ENCODE measurements at places on chromosomes 4 and X.

- no peak for DNase-seq
Observed at GRCh38 chrX:103552236-103552635, 32.9 kb upstream of the RAB40A start.

DNA sequence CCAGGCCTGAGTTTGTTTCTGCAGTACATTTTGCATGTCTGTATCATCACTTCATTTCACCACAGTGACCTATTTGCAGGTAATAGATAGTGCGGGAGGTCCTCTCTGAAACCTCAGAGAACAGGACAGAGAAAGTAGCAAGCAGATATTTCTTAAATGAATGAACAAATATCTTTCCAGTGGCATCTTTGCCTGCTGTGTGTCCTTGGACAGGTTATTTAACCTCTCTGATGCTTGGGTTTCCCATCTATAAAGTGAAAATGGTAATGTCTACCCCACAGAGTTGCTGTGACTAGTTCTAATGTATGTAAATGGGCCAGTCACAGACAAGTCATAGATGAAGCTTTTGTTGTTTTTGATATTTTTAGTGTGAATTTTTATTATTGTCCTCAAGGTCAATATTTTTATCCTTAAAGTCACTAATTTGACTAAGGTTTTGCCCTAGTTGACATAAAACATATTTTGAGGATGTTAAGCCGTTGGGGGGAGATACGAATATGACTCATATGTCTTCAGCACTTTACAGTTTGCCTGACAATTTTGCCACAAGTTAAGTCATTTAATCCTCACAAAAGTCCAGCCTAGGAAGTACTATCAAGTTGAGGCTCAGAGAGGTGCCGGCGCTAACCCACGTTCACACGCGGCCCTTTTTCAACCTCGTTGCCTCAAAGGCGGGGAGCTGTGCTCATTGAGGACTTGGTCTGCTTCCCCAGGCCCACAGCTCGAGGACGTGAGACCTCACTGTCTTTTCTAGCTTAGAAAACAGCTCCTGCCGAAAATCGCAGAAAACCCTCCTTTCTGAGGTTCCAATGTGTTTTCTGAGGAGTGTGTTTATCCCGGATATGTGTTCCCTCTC lies 126.7 kb upstream of the STX18 start:
- no peak for DNase-seq

GRCh38 chr4:8156617-8157016 lies 2.0 kb downstream of the ABLIM2 start:
- no peak for DNase-seq

GRCh38 chr4:114466299-114466698 lies 132.3 kb upstream of the UGT8 start:
- DNase-seq = no peak

DNA sequence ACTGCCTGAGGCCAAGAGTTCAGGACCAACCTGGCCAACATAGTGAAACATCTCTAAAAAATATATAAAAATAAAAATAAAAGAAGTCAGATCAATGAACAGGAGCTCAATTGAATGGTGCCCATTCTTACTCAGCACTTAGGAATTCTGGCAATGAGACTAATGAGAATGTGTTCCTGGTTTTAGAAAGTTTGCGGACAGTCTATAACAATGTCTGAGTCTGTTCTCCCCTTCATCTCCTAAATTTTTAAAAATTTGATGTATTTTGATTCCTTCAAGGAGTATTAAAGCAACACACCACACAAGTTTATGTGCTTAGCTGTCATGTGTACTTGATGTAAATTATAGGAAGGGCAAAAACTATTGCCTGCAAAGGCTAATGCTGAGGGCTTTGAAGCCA lies 30.6 kb upstream of the KCNIP4 start:
- no peak for DNase-seq

DNA sequence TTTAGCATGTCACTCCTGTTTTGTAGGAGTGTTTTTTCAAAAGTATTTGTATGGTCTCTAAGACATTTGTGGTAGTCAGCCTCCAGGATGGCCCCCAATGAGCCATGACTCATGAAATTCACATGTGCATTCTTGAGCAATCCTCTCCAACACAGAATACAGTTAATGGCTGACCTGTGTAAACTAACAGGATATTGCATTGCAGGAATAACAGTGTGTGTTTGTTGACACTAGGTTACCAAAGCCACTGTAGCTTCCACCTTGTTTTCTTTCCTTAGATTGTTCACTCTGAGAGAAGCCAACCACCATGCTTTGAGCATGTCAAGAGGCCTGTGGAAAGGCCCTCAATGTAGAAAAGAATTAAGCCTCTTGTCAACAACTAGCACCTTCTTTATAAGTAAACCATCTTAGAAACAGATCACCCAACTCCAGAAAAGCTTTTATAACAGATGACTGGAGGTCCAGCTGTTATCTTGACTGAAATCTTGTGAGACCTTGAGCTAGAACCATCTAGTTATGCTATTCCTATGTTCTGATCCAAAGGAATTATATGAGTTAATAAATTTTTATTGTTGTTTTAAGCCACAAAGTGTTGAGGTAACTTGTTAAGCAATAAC lies 28.5 kb downstream of the TBCK start:
- DNase-seq = no peak

GRCh38 chr4:1777822-1778641 lies 15.1 kb upstream of the FGFR3 start:
- DNase-seq = no peak

DNA sequence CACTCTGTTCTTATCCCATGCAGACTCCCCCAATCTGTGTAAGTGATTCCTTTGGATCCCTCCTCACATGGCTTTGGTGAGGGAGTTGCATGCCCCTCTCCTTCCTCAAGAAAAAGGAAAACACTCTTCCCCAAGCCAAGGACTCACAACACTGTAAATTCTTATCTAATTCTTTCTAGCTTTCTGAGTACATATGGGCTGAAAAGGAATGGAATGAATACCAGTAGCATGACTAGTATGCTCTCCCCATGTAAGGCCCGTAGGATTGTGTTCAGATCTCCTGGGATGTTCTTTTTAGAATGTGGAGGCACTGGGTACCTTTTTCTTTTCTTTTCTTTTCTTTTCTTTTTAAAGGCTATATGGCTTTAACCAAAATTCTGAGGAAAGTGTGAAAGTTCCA lies 17.0 kb upstream of the MAGED1 start:
- no peak for DNase-seq

- DNase-seq = no peak
Observed at GRCh38 chrX:20452487-20452886, 185.8 kb upstream of the RPS6KA3 start.

- DNase-seq = no peak
Observed at GRCh38 chr4:95980877-95981360, 141.0 kb downstream of the PDHA2 start.

GRCh38 chrX:39261446-39262147 lies 460.3 kb downstream of the MID1IP1 start:
- DNase-seq = no peak

DNA sequence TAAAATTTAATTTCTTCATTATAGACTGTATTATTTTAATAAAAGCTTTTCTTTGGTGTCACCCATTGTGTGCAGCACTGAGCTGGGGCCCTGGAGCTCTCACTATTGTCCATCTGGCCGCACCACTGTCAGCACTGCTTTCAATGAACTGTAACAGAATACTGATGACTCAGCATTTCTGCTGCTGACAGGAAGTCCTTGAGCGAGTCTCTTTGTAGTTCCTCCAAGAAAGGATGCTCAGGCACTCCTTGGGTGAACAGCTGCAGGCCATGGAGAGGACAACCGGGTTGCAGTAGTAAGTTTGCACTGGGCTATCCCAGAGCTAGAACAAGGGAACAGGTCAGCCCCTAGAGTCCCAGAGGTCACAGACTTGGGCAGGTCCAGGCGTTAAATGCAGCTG lies 81.6 kb downstream of the SORBS2 start:
- DNase-seq = no peak

DNA sequence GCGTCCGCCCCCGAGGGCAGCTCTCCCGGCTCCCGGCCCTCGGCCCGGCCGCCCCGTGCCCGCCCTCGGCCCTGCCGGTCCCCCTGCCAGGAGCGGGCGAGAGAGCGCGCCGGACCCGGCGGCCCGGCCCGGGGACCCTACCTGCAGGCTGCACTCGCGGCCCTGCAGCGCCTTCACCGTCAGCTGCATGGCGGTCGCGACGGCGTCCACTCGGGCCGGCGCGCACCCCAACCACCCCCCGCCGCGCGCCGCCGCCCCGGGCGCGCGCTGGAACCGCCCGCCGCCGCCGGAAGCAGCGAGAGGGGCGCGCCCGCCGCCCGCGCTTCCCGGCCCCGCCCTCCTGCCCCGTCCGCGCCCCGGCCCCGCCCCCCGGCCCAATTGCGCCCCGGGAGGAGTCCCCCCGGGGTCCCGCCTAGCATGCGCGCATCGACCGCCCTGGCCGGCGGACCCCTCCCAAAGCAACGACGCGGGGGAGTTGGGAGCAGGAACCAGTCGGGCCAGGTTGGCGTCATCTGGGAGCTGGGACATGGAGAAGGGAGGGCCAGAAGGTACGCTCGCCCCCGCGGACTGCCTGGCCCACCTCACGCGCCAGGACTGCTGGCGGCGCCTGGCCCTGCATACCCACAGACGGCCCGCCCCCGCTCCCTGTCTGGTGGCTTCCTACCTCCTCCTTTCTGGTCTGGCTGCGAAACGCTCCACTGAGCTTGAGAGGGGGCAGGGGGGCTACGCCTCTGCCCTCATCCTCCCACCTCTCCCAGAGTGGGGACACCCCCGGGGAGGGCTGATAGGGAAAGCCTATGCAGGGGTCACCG lies at the start of gene UBL4A:
Gene UBL4A, minus strand, starts transcription at position 220 of the 812 bp plus-strand sequence. Its CDS starts 31 bp downstream, at position 189.
- DNase-seq = no peak

GRCh38 chr4:118318931-118319330 lies 33.9 kb downstream of the PRSS12 start:
- DNase-seq = no peak

GRCh38 chr4:57073559-57073958 lies 36.6 kb downstream of the IGFBP7 start:
- no peak for DNase-seq

DNA sequence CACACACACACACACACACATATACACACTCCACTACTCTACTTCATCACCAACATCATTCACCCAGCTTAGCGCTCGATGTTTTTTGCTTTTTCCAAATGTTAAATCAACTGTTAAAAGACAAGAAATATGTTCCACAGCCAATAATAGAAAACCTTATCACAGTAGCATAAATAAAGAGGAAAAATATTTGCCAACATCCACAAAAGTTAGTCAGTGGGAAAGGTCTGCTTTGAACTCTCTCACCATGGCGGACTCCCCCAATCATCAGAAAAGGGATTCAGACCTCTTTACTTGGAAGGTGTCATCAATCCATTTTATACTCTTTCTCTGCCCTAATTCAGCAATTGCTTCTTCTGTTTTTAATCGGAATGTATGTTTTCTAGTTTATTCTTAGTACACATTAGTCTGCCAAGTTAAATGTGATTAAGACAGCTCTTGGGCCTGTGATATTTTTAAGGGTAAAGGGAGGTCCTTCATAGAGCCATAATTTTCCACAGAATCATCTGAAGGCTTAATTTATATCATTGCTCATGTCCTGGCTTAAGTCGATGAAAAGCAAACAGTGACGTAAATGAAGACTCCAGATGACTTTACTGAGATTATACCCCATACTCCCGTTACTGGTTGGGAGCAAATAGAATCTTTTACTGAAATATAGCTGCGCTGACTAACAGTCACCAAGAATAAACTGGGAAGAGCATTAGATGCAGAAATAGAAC lies 29.7 kb upstream of the LGI2 start:
- no peak for DNase-seq

GRCh38 chrX:130615941-130616340 lies 214.2 kb downstream of the RBMX2 start:
- DNase-seq = no peak

GRCh38 chrX:100591256-100592051 lies 6.7 kb downstream of the TNMD start:
- DNase-seq = no peak

GRCh38 chr4:153476829-153477574 lies 10.8 kb downstream of the TMEM131L start:
- DNase-seq = no peak

DNA sequence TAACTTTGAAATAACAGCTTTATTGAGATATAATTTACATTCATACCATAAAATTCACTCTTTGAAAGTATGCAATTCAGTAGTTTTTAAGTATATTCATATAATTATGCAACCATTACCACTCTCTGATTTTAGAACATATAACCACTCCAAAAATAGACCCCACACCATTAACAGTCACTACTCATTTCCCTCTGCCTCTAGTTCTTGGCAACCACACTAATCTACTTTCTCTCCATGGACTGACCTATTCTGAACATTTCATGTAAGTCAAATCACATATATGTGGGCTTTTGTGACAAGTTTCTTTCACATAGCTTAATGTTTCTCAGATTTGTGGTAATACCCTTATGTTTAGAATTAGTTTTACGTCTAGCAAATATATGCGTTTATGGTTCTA lies 19.5 kb upstream of the GLRA3 start:
- DNase-seq = no peak

DNA sequence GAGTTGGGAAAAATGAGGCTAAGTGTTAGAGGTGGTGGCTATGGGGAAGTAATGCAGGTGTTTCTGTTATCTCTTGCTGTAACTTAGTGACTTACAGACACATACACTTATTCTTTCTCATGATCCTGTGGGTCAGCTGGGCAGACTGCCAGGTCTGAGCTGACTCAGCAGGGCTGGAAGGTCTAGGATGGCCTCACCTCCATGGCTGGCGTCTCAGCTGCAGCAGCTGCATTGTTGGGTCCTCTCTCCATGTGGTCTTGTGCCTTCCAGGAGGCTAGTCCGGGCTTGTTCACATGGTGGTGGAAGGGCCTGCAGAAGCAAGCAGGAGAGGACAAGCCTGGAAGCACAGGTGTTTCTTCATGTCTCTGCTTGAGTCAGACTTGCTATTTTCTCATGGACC lies 172.7 kb downstream of the NHS start:
- DNase-seq = no peak

GRCh38 chr4:36392916-36393315 lies 111.5 kb downstream of the DTHD1 start:
- DNase-seq = no peak

DNA sequence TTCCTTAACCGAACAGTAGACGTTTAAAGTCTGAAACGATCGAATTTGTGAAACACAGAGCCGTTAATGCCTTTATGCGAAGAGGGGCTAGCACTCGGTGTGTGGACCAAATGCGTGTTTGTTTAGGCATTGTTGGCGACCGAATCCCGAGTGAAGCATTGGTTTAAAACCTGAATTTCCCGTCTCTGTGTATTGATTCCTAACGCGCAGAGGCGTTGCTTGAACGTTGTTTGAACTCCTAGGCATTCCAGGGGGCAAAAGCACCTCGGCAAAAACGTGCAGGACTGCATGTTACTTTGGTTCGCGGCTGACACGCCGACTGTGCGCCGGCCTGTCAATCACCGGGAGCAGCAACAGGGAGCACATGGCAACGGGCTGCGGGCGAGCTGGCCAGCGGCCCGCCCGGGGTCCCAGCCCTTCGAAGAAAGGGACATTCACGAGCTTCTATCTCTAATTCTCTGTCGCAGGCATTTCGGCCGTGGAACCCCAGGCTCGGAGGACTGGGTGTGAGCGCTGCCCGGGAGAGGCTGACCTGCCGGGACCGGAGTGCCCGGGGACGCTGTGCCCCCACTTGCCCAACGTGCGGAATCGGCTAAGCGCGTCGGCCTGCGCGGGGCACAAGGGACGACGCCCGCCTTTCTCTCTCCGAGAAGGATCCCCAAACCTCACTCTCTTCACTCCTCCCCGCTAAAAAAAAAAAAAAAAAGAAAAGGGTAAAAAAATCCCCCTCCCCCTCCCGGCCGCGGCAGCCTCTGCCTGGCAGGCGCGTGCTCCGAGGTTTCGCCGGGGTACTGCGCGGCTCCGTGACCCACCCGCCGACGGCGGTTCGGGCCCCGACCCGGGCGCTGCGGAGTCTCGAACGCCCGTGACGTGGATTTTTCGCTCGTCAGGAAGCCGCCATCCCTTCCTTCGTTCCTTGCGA lies 810 bp downstream of the SPRY1 start:
- DNase-seq = peak; percentile 6

- no peak for DNase-seq
Observed at GRCh38 chrX:75748431-75748830, 36.6 kb downstream of the MAGEE2 start.

Measured in stimulated activated CD8-positive, alpha-beta memory T cell treated with anti-CD3 and anti-CD28 coated beads, Interleukin-7, amount 100 ng/mL, for 1 hour (primary cell).